Erythroblast (primary cell): ENCODE measurements at places on chromosomes 7 and 10.

- DNase-seq = no peak
These were observed 2.6 kb upstream of the NPSR1 start for GRCh38 chr7:34655384-34655783.

DNA sequence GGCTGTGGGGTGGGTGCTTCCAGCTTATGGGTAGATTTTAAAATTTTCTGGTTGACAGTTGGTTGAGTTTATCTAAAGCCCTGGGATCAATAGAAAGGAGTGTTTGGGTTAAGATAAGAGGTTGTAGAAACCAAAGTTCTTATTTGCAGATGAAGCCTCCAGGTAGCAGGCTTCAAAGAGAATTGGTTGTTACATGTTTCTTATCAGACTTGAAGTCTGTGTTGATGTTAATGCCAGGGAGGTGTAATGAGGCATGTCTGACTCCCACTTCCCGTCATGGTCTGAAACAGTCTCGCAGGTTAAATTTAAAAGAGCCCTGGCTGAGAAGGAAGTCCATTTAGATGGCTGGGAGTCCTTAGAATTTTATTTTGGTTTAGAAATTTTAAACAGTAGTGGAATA lies 165.2 kb upstream of the TMEM72 start:
- no peak for DNase-seq

DNA sequence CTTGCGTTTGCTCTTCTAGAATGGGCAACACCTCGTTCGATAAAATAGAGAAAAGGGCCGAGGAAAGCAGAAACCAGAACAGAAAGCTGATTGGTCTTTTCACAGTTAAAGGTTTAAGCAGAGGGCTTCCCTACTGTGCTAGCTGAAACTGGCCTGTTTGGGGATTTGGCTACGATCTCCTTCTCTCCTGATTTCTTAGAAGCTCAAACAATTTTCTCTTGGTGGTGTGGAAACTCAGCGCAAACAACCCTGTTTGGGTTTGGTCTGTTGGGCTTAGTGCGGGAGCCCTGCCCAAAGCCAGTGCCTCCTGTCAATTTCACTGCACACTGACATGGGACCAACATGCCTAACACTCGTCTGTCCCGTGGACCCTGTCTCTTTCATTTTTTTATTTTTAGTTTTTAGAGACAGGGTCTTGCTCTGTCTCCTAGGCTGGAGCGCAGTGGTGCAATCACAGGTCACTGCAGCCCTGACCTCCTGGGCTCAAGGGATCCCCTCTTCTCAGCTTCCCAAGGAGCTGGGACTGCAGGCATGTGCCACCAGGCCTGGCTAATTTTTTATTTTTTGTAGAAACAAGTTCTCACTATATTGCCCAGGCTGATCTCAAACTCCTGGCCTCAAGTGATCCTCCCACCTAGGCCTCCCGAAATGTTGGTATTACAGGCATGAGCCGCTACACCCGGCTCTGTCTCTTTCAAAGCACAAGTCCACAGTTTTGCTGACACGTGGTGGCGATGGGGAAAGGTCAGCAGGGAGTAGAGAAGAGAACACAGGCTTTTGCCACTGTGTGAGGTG lies 16.5 kb upstream of the BNIP3 start:
- no peak for DNase-seq

- DNase-seq = peak; percentile 60
These were observed 5.8 kb upstream of the GGCT start for GRCh38 chr7:30510124-30511075.

- DNase-seq = no peak
These were observed 529.0 kb downstream of the TYW1 start for GRCh38 chr7:67525588-67525987.

DNA sequence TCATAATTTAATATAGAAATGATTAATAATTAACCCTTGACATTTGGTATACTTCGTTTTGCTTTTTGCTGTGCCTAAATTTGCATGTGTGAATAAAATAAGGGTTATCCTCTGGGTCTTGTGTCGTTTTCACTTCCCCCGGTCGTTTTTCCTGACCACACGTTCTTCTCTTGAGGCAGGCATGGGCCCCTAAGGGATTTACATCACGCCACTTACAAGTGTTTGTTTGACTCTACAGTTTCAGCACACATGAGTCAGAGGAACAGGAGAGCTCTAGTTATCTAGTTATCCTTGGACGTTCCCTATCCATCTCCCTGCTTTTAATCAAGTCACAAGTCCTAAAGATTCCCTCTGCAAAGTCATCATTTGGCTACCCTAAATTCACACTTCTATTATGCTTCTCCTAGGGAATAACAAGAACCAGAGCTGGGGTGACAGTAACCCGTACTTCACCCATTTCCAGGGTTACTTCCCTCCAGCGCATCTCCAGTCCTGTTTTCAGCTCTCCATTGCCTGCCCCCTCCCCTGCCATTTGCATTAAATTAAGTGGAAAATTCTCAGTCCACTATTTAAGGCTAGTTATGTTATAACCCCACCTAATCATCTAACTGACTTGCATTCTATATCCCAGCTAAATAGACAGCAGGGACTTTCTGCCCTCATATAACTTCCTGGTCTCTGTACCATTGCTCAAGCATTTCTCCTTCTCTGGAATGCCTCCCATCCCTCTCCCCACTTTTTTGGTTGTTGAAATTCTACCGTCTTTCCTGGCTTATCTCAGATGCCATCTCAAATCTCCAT lies 206.9 kb downstream of the PTEN start:
- DNase-seq = no peak

- peak; percentile 37 for DNase-seq
These were observed 49.5 kb upstream of the PITRM1 start for GRCh38 chr10:3222068-3222467.

- no peak for DNase-seq
These were observed 52.0 kb downstream of the KLRG2 start for GRCh38 chr7:139431459-139431858.

GRCh38 chr10:68665841-68666240 lies 55.2 kb upstream of the CCAR1 start:
- no peak for DNase-seq

GRCh38 chr10:89505640-89506275 lies 29.6 kb downstream of the SLC16A12 start:
- no peak for DNase-seq

DNA sequence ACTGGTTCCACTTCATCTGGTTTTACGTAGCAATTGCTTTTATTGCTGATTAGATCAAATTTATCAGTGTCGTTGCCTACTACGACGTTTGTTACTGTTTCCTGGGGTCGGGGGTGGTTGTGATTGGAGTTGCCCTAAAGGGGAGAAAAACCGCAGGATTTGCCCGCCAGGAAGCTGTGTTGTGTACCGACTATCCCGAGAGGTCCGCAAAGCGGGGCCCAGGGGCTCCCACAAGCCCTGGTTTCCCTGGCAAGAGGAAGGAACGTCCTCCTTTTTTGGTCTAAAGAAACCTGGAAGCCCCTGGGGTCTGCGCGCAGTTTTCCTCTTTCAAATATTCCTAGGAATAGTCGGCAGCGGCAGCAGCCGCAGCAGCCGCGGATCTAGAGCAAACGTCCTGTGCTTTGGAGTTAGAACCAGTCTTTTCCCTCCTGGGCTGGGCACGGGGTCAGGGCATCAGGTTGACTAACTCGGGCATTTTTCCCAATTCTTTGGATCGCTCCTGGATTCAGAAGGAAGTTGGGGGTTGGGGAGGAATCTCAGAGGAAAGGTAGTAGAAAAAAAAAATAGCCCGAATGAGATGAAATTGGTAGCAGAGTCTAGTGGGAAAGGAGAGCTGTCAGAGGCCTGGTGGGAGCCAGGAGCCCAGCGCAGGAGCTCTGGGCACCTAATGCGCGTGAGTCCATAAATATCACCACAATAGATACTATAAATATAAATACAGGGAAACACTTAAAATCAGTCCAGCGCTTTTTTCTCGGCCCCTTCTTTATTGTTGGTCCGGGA lies 4.6 kb downstream of the VAX1 start:
- no peak for DNase-seq

DNA sequence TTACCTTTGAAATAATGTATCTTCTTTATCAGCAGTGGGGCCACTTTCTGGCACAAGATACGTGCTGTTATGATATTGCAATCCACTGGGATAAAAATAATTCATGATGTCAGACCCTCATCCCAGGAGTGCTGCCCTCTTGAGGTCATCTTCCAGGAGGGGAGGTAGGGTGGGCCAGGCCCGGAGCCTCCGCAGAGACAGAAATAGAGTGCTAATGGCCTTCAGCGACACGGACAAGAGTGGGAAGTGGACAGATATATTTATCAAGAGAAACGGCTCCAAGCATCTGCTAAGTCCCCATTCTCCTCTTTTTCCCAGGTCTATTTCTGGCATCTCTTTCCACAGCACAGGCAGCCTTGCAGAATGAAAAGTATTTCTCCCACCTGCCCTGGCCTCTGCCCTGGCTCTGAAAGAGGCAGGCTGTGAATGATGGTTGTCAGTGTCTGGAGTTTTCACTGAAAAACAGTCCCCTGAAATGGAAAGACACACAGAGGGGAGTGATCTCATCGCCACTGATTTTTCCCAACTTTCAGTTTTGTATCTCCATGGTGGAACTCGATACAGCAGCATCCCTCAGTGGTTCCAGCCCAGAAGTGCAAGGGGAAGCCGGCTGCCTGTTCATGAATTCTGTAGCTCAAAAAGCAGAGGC lies 251.7 kb upstream of the MYO3A start:
- no peak for DNase-seq

- peak; percentile 25 for DNase-seq
These were observed at the start of gene DPYSL4 for GRCh38 chr10:132186488-132187429. Gene DPYSL4 (plus strand): TSS chr10:132186948. CDS start chr10:132187064, 116 bp downstream.

DNA sequence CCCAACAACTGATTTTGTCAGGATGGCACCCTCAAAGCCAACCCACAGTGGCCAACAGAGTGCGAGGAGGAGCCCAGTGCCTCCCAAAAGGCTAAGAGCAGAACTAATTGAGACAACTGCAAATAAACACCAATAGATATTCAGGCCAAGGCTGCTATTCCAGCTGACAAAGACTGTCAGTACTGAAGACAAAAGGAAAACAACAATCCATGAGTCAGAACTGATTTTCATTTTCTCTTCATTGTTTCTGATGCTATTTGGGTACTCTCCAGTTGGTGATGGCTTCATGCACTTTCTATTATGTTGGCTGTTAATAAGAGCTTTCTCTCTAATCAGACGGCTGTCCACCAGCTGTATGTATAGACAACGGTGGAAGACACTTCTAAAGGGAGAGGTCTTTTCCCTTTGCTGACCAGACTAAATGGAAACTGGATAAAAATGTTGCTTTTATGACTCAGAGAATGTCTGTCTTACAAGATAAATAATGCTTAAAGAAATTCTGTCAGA lies 515.9 kb downstream of the PARD3 start:
- no peak for DNase-seq
